ENCODE measurements at places on chromosomes 5 and 9.

DNA sequence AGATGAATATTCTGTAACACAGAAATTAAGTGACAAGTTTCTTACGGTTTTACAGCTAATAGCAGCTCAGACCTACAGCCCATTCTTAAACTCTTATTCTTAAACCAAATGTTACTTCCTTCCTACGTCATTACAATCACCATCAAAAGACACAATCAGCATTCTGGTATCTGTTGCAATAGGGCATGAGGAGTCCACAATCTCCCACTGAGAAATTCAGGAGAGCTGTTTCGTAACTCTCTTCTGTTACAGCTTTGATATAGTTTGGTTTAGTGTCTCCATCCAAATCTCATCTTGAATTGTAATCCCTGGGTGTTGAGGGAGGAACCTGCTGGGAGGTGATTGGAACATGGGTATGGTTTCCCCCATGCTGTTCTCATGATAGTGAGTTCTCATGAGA is 163.4 kb downstream of the GAS1 start:
- DNase-seq, result peak; percentile 96

DNA sequence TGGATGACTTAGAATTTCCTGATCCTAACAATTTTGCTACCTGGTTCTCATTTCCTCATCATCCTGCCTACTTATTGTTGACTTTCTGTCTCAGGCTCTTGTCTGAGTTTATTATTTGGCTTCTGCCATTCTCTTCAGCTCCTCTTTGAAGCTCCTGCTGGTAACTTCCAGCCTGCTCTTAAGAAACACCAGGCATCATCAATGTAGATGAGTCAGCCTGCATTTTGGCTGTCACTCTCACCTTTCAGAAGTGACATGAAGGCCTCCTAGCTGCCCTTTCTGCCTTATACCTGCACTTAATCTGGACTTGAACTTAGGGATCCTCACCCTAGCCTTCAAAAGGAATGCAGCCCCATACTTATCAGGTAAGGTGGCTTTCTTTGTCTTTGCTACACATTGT is 551.8 kb upstream of the ZNF608 start:
- no peak for DNase-seq

DNA sequence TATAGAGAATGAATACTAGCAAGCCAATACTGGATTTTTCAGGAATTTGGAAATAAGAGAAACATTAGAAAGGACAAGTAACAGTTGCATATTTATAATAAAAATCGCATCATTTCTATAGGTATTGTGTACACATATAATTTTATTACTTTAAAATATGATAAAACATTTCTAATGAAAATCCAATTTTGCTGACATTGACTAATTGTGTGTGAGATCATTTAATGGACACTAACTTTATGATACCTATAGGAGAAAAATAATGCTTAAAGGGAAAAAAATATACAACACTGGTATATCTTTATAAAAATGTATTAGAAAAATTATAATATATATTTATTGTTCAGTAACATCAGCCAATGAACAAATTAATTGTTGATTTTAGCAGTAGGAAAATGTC is 557.3 kb downstream of the CDH12 start:
- DNase-seq, result no peak

DNA sequence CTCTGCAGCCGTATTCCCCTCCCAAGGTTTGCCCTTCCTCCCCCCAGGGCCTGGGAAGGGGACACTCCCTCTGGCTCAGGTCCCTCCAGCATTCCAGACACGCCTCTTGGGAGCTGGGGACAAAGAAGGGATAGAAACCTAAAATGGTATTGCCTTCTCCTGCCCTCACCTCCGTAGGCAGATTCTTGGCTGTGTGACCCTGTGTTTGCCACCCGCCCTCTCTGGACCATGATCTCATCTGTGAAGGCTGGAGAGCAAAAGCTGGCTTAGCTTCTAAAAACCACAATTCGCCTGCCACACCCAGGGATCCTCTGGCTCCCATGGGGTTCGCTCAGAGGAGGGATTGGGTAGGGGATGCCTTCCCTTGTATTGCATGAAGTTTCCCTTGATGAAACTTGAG is 7.7 kb downstream of the AQP3 start:
- DNase-seq, result no peak

- peak; percentile 45 for DNase-seq
Measured at GRCh38 chr9:626596-626995, 214.9 kb upstream of the DMRT1 start.

GRCh38 chr5:58185801-58186200 is 274.1 kb downstream of the PLK2 start:
- DNase-seq, result peak; percentile 45

GRCh38 chr5:61177716-61178115 is 15.4 kb upstream of the SMIM15 start:
- no peak for DNase-seq

DNA sequence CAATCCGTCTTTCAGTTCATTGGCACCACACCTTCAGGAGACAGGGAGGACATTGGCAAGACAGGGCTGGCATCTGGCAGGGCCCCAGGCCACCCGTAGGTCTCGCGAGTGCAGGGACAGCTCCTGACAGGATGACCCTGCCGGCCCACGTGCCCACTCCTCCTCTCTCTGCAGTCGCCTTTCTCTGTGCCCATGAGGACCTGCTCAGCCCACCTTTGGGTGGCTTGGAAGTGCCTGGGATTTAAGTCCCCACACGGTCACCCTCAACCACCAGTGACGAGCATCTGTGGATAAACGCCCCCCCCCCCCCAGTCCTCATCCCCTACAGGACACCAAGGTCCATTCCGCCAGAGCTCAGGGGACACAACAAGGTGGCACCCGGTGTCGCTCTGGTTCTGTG is 4.1 kb downstream of the MRPL36 start:
- no peak for DNase-seq

GRCh38 chr5:83244516-83244915 is 167.2 kb downstream of the XRCC4 start:
- peak; percentile 12 for DNase-seq

DNA sequence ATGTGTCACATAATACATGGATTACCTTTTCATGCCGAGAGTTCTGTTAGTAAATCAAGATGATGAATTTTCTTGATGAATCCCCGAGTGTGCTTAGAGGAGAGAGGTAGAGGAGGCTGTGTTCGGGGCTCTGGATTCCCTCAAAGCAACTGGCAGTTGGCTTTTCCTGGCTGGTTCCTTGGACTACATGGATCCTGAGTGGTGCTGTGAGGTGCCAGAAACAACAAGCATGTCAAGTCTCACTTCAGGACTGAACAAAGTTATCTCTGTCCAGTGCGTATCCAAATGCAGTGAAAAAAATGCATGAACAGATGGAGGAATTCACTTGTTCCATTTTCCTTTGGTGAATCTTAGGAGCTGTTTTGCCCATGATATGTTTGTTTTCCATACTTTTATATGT is 231.7 kb downstream of the FBXL7 start:
- DNase-seq, result no peak

GRCh38 chr5:160213537-160213936 is 15.8 kb upstream of the FABP6 start:
- no peak for DNase-seq

GRCh38 chr5:75668977-75669689 is 48.1 kb downstream of the POC5 start:
- peak; percentile 59 for DNase-seq

DNA sequence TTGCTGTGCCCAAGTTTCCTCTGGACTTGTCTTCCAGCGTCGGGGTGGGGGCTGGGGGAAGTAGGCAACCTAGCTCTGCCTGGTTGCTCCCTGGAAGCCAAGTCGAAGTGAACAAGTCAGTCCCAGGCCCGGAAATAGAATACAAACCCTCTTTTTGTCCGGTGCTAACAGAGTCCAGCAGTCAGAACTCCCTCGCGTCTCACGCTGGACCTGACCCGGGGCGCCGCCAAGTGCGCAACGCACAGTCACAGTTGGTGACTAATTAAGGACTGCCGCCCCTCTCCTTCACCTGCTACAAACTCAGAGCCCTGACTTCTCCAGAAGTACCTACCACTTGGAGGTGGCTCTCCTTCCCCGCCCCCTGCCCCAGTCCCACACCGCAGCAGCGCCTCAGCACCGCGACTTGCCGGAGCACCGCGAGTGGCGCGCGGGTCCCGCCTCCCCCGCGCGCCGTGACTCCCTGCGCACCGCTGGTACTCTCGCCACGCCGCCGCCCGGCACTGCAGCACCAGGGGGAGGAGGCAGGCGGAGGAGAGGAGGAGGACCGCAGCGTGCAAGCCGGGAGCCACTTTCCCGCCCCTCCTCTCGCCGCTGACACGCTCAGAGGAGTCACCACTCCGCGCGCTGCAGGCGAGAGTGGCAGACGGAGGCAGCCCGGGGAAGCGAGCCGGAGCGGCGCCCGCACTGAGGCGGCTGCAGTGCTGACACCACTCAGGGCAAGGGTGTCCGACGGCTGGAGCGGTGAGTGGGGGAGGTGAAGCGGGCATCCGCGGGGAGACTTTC is at the start of gene SV2C:
TSS of gene SV2C (plus strand) at position 612 of the 783 bp plus-strand sequence. CDS start 48,368 bp downstream, outside the sequence.
- peak; percentile 2 for DNase-seq

- DNase-seq, result no peak
Measured at GRCh38 chr9:121303456-121304451, 35.8 kb downstream of the GSN start.

GRCh38 chr5:59034498-59035186 is 451.8 kb downstream of the RAB3C start:
- peak; percentile 68 for DNase-seq

DNA sequence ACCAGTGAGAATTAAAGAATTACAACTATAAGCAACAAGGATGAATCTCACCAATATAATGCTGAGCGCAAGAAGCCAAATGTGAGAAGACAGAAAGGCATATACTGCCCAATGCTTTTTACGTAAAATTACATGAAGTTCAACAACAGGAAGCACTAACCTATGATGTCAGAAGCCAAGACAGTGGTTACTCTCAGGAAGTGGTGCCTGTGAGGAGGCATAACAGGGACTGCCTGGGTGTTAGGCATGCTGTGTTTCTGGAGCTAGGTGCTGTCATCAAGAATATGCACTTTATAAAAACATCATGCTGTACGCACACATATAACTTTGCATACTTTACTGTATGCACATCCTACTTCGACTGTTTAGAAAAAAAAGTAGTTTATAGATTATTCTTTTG is 30.1 kb downstream of the FRMD3 start:
- DNase-seq, result no peak

DNA sequence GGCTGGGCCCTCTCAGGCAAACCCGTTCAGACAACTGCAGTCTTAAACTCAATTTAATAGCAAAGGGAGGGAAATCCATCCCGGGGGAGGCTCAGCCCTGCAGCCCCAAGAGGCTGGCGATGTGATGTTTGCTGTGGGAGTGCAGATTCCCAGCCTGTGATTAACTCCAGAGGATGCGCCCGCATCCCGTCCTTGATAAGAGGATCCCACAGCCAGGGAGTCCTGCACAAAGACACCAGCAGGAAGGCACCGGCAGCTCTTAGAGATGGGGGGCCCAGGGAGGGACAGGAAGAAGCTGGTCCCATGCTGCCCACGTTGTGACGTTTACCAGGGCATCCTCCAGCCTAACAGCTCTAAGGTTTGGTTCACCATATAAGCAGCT is 64.7 kb downstream of the MRPL36 start:
- no peak for DNase-seq

GRCh38 chr5:87411973-87412629 is 629 bp downstream of the CCNH start:
- DNase-seq, result peak; percentile 47

GRCh38 chr9:79489261-79490000 is 82.3 kb upstream of the TLE4 start:
- peak; percentile 19 for DNase-seq

GRCh38 chr9:114779352-114779845 is 26.4 kb downstream of the TNFSF15 start:
- peak; percentile 15 for DNase-seq

GRCh38 chr9:114363424-114363823 is 24.4 kb downstream of the AKNA start:
- DNase-seq, result no peak

DNA sequence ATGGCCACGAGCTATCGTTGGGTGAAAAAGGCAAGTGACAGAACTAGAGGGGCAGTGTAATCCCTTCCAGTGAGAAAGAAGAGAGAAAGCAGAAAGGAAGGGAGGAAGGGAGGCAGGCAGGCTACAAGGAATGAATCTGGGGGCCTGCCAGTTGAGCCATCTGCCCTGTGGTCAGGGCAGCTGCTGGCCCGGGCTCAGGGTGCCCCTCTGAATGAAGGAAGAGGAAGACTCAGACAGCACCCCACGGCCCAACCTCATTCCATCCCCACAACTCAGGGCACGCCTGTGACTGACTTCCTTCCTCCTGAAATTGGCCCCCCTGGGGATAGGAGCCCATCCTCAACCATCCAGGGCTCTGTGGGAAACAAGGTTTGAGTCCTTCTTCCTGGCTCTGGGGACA is 20.3 kb upstream of the FLT4 start:
- no peak for DNase-seq

- peak; percentile 22 for DNase-seq
Measured at GRCh38 chr9:133163504-133164172, at the start of gene GBGT1. TSS of gene GBGT1 (minus strand) at chr9:133163914. CDS start at chr9:133162412, 1,502 bp downstream.

DNA sequence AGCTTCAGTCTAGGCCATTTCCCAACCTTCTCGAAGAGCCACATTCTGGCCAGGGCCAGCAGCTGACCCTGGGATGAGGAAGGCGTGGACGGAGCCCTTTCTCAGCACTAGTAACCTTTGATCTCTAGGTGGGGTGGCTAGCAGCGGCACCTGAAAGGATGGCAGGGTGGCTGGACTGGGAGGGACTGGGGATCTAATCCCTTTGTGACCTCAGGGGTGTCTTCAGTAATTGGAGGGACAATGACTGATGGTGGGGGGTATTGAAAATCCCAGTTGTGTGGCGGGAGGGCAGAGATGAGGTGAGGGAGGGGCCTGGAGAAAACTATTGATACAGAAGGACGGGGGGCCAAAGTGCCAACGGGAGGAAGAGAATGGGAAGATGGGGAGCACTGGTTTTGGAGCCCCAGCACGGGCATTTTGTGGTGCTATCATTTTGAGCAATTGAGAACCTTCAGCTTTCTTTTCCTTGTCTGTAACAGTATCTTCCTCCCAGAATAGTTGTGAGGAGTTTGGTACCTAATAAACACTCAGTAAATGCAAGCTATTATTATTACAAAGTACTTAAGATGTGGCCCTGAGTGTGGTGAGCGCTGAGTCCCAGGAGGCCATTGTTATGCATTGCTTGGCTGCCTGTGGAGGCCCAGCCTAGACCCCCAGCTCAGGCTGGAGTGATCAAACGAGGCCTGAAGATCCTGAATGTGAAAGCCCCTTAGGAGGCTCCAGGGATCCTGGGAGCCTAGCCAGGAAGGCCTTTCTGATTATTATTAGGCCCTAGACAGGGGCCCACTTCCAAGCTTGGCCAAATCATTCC is 37.3 kb upstream of the UBE2D2 start:
- no peak for DNase-seq

DNA sequence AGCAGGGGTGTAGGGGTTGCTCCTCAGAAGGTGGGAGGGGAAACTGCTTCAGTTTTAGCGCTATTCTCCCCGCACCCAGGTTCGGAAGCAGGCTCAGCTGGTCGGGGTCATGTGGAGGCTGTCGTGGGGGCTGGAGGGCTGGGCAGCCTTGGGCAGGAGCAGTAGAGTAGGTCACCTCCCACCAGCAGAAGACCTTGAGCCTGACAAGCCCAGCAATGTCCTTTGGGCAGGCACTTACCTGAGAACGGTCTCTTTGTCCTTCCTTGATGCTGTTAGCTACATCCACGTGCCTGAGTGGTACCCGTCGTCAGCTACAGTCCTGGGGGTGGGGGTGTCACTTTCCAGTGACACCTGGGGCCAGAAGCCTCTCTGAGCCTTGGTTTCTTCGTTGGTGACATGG is 20.3 kb downstream of the ENHO start:
- no peak for DNase-seq

GRCh38 chr5:139806111-139806510 is 10.5 kb downstream of the PSD2 start:
- DNase-seq, result no peak

- no peak for DNase-seq
Measured at GRCh38 chr9:127856729-127857116, 2.3 kb upstream of the ENG start.

GRCh38 chr5:5826911-5827310 is 404.4 kb downstream of the ICE1 start:
- peak; percentile 2 for DNase-seq

Measured in amniotic epithelial cell (primary cell).